ENCODE measurements at places on chromosomes 6 and 20. TPM values are rescaled to one million over a fixed set of nuclear protein-coding genes. Genes with fewer than 3 reads are reported as not detected.

DNA sequence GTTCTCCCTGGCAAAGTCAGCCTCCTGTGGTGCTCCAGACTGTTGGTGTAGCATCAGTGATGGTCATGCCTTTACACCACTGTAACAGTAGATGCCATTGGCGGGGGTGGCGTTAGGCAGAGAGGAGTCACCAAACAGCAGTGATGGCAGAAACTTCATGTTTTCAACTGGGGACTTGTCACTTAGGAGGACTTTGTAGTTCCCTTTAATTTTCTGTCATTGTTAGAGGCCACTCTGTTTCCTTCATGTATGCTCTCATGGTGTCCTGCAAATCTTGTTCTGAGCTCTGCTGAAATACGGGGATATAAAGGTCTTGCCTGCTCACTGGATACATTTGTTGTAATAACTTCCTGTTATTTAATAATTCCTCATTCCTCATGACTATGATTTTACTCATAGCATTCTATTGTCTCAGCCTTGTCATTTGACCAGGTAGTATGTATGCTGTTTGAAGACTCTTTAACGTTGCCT is 4.6 kb downstream of the MAP3K4 start:
- H3K4me3 ChIP-seq: no peak overlapping the region

DNA sequence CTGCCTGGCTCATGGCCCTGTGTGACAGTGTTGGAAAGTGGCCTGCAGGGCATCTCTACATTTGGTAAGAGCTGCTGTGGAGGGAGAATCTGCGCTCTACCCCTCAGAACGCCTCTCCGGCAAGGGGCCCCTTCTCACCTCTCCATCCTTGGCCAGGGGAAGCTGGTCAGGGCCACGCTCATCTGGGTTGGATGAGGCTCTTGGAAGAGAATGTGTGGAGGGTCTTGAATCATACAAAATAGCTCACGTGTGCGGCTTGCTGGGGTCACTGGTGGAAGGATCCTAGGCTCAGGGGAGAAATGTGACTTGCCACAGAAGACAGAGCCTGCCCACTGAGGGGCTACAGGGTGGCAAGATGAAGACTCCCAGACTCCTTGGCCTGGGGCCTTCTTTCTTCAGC is 105.0 kb downstream of the SCML4 start:
- no peak overlapping the region for H3K4me3 ChIP-seq
- peaks cover 51% of the 10 kb centered on the region for H3K4me1 ChIP-seq
- peaks cover 34% of the 10 kb centered on the region for H3K36me3 ChIP-seq
- H3K27me3 ChIP-seq: no peaks in the 10 kb centered on the region
- no peak overlapping the region for H3K27ac ChIP-seq

Gene MTHFD1L
- 33.9 TPM for total RNA-seq

DNA sequence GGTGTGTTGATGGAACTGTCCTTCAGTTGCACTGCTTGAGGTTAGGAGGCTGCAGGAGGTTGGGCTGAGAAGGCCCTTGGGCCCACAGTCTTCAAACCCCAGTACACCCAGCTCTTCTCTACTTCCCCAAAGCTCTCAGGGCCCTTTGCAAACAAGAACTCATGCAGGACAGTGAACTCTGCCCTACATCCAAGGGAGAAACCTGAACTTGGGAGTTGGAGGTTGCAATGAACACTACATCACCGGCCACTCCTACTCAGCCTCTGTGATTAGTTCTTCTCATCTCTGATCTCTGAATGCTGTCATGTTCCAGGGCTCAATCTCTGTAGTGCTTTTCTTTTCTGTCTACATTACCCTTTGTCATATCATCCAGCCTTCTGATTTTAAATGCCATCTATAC is 148.5 kb upstream of the PDE7B start:
- H3K4me3 ChIP-seq: no peak overlapping the region
- no peaks in the 10 kb centered on the region for H3K36me3 ChIP-seq
- no peak overlapping the region for H3K27ac ChIP-seq
- DNase-seq: no peak
- peaks cover 3% of the 10 kb centered on the region for H3K4me1 ChIP-seq

GRCh38 chr6:167020206-167020605 is 21.0 kb downstream of the CEP43 start:
- no peaks in the 10 kb centered on the region for H3K27me3 ChIP-seq
- H3K27ac ChIP-seq: no peak overlapping the region
- H3K36me3 ChIP-seq: peaks cover 12% of the 10 kb centered on the region
- H3K4me3 ChIP-seq: no peak overlapping the region

GRCh38 chr6:30787954-30788353 is 43.6 kb upstream of the IER3 start:
- DNase-seq: peak; percentile 55
- H3K4me1 ChIP-seq: peaks cover 63% of the 10 kb centered on the region
- peak overlapping the region; percentile 89 for H3K27ac ChIP-seq

Gene PREX1
- total RNA-seq: 142 TPM

Measured in activated naive CD8-positive, alpha-beta T cell treated with anti-CD3 and anti-CD28 coated beads, Interleukin-2, amount 10 ng/mL, durations not matched to agents 7 days and 5 days (primary cell).